PC-9 (cell line): ENCODE measurements at places on chromosomes 6 and 20.
A peak's percentile ranks its signal among the peaks of the same experiment; 100 is the strongest.

- DNase-seq = no peak
Observed at GRCh38 chr6:154710689-154711088, 22.5 kb upstream of the SCAF8 start.

- DNase-seq = no peak
Observed at GRCh38 chr6:135920689-135921088, 69.2 kb downstream of the PDE7B start.

DNA sequence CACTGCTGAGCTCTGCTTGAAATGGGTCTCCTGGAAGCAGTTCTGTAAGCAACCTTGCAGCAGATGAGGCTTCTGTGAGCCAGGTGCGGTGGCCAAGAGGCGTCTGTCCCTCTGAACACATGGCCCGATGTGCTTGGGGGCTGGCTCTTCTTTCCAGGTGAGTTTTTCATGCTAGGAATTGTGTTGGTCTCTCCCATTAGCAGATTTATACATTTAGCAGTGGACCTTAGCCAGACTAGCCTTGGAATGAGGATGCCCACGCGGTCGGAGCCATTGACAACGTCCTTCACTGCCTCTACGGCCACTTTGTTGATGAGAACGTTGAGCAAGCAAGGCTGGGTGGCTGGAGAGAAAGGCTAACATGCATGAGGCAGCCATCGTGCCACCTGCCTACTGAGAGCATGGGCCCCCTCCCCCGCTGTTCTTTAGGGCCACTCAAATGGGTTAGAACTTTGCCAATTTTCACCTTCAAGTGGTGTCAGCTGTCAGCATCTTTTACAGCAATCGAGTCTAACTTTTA, 33.5 kb downstream of the ERMARD start:
- DNase-seq = no peak

GRCh38 chr20:61673152-61673847, 392.4 kb downstream of the TAF4 start:
- no peak for DNase-seq

DNA sequence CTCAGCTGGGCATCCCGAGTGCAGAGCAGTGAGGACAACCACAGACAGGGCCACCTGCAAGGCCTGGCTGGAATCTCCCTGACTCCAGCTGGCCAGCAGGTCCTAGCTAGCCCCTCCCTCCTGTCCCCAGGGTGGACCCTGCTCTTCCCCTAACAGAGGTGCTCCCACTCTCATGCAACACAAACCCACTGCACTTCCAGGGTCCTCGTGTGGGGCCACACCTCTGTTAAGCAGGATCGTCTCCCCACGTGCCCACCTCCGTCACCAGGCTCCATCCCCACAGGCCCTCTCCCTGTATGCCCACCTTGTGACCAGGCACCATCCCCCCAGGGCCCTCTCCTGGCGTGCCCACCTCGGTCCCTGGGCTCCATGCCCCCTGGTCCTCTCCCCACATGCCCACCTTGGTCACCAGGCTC, 17.3 kb downstream of the TAF4 start:
- DNase-seq = no peak

DNA sequence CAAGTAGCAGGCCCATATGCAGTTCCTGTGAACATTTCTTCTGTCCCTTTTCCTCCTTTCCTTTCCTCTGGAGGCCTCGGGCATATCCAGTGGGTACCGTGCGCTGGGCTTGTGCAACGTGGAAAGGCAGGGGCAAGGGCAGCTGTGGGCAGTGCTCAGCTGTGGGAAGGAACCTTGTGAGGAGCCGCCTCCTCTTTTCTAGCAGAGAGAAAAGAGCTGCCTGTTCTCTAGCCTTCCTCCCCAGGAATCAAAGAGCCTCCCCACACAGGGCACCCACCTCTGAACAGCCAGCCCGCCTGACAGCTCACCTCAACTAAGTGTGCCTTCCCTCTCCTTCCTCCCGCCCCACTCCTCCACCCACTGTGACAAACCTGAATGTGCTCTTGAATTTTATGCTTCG, 143.3 kb upstream of the HDDC2 start:
- no peak for DNase-seq

DNA sequence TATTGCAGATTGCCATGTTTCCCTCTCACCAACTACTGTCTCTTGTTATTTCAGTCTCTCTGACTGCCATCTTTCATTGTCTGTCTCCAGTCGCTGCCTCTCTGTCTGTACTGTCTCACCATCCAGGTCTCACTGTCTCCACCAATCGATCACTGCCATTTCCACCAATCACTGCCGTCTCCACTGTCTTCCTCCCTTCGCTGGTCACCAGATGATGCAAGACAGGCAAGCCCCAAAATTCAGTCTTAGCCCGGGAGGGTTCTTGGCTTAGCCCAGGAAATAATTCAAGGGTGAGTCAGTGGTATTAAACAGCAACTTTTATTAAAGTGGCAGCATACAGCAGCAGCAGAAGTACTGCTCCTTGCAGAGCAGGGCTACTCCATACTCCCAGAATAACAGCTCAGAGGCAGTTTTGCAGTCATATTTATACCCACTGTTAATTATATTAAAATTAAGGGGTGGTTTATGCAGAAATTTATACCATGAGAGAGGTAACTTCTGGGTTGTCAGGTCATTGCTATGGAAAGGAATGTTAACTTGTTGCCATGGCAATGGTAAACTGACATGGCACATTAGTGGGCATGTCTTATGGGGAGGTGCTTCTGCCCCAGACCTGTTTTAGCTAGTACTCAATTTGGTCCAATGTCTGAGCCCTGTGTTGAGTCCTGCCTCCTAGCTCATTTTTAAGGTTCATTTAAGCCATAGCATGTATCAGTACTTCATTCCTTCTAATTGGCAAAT, 23.0 kb upstream of the ECHDC1 start:
- peak; percentile 74 for DNase-seq

GRCh38 chr6:56483929-56484328, 158.8 kb downstream of the DST start:
- DNase-seq = no peak

DNA sequence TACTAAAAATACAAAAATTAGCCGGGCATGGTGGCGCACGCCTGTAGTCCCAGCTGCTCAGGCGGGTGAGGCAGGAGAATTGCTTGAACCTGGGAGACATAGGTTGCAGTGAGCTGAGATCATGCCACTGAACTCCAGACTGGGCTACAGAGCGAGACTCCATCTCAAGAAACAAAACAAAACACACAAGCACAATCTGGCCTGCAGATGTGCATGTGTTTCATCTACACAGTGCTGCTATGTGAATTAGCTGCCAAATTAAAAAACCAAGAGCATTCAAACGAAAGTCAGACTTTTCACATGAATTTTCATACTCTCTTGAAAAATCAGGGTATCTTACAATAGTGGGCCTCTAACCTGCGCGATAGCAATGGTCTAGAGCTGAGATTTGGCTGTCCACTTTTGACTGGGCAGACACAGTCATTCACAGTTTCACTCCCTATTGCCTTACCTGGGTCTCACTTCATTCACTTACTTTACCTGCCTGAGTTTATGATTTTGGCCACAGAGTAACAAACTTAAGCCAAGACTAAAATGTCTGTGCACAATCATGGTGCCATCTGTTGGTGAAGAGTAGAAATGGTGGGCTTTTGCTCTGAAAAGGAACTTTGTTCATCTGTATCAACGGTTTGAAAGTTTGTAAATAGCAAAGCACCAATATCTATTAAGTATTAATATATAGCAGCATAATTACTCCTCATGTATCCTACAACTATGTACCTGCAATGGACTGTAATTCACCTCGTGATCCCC, 138.5 kb upstream of the UST start:
- no peak for DNase-seq

- no peak for DNase-seq
Observed at GRCh38 chr6:159953091-159953601, 15.7 kb upstream of the IGF2R start.

DNA sequence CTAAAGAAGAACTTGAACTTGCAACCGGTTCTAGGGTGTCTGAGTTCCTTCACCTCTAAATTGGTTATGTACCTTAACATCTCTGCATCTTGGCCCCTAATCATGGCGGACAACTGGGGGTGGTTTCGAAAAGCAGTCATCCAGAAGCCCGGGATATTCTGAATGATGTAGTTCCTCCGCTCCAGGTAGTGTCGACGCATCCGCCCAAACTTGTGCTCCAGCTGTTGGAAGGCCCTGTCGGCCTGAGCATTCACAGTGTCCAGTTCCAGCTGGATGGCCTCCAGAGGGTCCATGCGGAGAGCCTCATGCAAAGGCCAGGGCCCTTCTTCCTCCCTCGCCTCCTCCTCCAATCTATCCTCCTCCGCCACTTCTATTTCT, 887 bp downstream of the TSPYL1 start:
- DNase-seq = no peak

DNA sequence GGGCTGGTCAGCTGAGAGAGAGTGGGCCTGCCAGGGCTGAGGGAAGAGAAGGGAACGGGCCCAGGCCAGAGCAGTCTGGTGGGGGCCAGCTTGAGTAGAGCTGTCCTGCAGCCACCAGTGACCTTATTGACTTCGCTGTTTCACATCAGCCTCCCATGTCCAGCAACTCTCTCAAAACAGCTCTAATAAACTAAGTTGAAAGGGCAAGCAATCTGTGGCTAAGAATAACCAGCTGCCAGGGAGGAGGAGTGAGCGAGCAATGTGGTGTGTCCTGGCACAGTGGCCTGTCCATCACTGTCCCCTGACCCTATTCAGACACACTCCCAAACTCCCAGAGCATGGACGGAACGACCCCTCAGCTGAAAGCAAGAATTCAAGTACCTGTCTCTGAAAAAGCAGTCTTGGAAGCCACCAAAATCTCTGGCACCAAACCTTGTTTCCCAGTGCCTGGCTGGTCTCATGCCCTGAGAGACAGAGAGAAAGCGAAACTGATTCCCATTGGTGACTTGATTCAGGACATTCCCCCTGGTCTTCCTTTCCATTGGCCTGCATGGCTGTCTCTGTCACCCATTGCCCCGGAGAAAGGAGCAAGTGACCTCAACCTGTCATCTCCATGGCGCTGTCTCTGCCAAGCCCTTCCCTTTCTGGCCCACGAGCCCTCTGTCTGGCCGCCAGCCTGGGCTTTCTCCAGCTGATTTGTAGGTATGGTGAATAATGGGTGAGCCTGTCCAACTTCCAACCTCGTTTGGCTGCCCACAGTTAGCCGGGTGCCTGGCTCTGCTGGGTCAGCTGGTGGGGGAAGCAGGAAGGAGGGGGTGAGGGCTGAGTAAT, at the start of gene DDO:
Gene DDO, minus strand, starts transcription at position 490 of the 831 bp plus-strand sequence. CDS start 2,113 bp downstream, outside the sequence.
- DNase-seq = peak; percentile 61

DNA sequence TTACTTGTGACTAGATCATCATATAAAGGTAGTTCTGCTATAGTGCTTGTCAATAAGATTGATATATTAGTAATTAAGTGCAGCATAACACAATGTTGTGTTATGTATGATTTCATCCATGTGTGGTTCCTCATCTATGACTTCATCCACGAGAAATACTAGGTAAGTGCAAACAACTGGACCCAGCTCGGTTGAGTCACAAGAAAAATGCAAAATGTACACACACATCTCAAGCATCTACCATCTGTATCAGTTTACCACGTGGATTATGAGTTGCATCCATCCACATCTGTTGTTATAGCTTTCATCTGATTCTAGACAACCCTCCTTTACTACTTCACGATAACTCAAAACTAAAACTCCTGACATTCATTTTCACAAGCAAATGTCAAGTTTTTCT, 517.0 kb upstream of the CITED2 start:
- no peak for DNase-seq

DNA sequence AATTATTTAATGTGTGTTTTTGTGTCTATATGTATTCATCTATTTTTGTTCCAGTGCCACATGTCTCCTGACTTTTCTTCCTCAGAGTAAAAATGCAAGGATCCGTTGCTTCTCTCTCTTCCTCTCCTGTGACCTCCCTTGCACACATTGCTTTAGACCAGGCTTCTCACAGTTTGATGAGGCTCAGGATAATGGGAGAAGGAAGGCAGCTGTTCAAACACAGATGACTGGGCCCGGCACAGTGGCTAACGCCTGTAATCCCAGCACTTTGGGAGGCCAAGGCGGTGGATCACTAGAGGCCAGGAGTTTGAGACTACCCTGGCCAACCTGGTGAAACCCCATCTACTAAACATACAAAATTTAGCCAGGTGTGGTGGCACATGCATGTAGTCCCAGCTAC, 241.9 kb downstream of the SAMD5 start:
- DNase-seq = no peak

- no peak for DNase-seq
Observed at GRCh38 chr6:53864781-53865180, 70.0 kb downstream of the LRRC1 start.

- no peak for DNase-seq
Observed at GRCh38 chr6:124197148-124197547, 393.5 kb downstream of the NKAIN2 start.

DNA sequence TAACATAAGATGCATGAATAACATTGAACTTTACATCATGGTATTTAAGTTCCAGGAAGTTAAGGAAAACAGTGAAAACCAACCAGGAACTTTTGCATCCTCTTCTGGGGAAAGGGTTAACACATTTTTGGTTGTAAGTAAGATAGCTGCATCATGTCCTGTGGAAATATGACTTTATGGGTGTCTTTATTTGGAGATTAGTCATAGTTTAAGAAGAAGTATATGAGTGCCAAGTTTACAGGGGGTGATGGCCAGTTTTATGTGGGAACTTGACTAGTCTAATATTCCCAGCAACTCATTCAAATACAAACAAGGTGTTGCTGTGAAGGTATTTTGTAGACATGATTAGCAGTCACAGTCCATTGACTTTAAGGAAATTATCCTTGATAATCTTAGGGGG, 78.0 kb downstream of the PDE10A start:
- DNase-seq = peak; percentile 35

DNA sequence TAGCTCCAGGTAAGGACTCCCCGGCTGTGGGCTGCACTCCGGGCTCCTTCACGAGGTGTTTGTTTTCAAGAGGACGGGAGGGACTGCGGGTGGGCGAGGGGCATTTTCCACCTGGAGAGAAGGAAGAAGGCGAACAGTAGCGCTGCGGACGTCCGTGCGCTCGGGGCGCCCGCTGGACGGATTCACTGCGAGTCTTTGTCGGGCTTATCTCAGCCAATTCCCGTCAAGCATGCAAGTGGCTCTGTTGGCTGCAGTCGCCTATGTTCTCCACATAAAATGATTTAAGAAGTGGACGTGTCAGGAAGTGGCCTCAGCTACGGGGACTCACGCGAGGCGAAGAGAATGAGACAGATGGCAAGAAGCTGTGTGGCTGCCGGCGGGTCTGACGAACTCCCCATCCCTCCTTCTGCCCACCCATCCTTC, 332 bp downstream of the GRIK2 start:
- DNase-seq = no peak

GRCh38 chr6:4272996-4273395, 137.6 kb upstream of the ECI2 start:
- no peak for DNase-seq

DNA sequence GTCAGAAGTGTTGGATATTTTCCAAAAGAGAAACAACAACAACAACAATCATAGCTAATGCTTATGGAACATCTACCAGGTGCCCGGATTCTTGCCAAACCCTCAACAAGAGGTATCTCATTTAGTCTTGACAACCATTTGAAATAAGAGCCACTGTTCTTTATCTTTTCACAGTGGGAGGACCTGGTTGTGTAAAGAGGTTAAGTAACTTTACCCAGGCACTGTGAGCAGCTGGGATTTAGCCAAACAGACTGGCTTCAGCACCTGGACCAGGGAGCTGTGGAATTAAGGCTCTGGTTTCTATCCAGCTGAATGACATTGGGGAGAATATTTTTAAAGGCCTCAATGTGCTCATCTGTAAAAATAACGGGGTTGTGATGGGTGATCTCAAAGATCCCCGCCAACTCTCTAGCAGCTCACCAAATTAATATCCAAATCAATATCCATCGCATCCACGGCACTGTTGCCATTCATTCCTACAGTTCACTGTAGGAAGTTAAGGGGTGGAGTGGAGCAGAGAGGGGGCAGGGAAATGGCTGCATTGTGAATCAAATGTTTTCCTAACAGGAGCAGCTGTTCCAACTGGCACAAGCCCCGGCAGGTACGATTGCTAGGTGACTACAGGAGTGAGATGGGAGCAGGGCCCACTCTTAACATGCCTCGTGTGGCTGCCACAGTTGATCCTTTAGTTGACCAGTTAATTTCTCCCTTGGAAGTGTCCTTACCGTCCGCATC, 61.8 kb downstream of the GCNT2 start:
- DNase-seq = no peak
